ENCODE measurements at places on chromosomes 4 and X.

DNA sequence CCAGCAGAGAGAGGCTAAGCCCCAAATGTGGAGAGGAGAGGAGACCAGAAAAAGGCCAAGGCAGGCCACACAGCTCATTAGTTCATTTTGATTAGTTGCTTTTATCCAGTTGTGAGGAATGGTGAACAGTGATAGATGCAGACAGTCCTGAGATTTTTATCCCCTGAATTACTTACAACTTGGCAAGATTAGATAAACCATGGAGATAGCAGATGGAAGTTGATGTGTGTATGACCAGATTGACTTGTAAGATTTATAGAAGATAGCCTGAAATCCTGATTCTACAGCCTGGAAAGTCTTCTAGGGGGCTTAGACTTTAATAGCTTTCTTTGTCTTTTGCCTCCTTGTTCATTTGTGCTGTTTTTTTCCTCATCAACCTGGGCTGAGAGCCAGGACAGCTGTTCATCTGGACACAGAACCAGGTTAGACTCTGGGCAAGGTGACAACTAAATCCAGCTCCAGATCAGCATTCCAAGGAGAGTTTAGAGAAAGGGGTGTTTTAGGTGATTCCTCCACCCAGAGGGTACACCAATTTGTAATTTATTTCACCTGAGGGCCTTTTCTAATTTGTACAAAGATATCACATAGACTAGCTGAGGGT, 215.5 kb downstream of the SPATA18 start:
- ATAC-seq = no peak

- ATAC-seq = peak; percentile 73
These were observed 53.5 kb downstream of the PLAC1 start for GRCh38 chrX:134604701-134605311.

GRCh38 chr4:71201057-71201456, 137.8 kb upstream of the SLC4A4 start:
- no peak for ATAC-seq

DNA sequence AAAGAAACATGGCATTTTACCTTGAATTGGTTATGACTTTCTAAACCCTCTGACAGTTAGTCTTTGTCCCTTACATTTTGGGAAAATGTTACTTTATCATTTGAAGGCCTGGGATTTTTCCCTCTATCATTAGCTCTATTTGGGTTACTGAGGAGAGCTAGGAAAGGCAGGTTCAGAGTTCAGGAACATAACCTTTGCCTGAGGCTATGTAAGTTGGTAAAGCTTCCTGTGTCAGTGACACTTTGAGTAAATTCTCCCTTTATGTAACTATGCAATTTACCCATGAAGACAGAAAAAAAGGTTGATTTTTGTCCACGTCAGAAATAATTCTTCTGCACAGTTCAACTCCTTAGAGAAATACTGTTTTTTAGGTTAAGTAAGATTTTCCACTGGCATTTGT, 171.8 kb upstream of the NRK start:
- no peak for ATAC-seq

- ATAC-seq = no peak
These were observed 42.3 kb upstream of the CCSER1 start for GRCh38 chr4:90084967-90085295.

DNA sequence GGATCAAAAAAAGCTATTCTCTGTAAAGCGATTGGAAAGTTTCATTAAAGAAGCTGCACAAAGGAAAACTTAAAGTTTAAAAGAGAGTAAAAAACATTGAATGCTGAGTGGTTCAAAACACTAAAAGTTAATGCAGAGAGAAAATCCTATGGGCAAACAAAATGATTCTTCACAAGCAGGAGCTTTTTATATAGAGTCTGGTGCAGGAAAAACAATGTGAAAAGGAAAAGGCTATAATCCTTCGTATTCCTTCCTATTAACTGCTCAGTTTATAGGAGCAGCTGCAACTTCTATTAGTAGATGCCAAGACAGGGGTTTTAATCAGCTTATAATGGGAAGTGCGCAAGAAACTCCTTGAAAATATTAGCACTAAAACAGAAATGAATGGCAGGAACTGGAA, 100.7 kb downstream of the PDGFC start:
- ATAC-seq = no peak

DNA sequence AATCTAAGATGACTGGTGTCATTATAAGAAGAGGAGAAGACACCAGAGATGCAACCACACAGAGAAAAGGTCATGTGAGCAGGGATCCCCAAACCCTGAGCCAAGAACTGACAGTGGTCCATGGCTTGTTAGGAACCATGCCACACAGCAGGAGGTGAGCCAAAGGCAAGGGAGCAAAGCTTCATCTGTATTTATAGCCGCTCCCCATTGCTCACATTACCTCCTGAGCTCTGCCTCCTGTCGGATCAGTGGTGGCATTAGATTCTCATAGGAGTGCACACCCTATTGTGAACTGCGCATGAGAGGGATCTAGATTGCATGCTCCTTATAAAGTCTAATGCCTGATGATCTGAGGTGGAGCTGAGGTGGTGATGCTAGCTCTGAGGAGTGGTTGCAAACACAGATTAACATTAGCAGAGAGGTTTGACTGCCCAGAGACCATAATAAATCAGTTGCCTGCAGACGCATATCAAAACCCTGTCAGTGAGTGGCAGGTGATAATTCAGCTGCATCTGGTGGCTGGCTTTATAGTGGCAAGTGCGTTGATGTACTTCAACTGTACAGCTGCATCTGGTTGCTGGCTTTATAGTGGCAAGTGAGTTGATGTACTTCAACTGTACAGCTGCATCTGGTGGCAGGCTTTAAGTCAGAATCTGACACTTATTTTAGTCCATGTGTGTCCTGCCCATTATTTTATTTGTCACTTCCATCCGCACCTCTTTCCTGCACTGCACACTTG, 19.8 kb upstream of the CXCL2 start:
- ATAC-seq = no peak

DNA sequence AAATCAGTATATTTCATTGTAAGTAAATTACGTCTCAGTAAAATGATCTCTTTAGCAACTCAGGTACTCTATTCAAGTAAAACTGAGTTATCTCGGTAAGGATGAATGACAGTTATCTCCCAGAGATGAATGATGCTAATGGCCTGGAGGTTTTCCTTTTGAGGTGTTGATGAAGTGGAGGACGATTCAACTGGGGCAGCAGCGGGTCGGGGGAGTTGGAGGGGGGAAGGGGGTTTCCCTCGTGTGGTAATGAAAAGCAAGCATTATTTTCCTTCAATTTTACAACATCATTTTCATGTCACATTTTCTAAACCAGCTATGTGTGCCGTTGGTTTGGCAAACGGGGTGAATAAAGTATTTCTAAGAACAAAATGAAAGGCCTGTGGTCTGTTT, 92.4 kb upstream of the ATXN3L start:
- ATAC-seq = no peak

DNA sequence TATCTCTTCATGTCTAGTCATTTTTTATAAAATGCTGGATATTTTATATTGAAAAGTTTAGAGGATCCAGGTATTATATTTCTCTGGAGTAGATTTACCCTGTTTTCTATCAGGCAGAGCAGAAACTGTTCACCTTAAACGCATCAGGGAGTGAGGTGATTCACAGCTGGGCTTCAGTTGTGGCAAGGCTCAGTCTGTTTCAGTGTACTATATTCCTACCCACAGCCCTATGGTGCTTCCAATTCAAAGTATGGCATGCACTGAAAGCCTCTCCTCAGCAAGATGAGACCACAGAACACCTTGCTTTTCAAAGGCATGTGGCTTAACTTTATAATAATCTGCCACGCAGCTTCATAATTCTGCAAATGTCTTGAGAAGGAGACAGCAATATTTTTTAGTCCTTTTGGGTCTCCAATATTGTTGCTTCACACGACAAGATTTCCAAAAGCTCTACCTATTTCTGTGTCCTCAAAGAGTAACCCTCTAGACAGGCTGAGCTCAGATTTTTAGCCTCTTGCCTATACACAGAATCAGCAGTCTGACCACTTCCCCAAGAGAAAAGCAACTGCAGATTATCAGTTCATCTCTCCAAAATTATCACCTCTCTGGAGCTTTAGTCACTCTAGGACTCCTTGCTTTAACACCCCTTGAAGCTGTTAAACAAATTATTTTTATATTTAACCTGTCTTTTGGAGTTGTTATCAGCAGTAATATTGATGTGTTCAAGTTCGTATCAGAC, 24.4 kb downstream of the PRDM5 start:
- ATAC-seq = no peak

DNA sequence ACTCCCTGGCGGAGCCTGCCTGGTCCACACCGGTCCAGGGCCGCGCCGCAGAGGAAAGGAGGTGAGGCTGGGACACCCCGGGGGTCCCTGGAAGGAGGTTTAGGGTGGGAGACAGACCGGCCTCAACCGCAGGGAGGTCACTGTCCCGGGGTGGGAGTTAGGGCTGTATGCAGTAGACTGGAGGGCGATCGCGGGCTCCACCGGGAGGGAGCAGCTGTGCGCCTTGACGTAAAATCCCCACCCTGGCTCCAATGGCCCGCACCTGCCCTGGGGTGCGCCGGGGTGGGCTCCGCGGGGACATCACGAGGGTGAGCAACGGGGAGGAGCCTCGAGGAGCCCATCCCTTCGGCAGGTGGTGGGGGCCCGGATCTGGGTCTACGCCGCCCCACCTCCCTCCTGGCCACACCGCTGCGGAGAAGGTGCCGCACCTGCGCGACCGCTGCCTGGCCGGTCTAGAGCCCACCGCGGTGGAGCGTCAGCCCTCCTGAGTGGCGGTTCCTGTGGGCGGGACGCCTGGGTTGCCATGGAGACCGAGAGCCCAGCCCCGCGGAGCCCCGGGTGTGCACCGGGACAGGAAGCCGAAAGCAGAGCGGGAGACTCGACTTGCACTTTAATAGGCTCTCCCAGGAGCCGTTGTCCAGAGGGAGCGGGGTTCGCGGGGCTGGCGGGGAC, 105.1 kb downstream of the ADRA2C start:
- ATAC-seq = no peak

DNA sequence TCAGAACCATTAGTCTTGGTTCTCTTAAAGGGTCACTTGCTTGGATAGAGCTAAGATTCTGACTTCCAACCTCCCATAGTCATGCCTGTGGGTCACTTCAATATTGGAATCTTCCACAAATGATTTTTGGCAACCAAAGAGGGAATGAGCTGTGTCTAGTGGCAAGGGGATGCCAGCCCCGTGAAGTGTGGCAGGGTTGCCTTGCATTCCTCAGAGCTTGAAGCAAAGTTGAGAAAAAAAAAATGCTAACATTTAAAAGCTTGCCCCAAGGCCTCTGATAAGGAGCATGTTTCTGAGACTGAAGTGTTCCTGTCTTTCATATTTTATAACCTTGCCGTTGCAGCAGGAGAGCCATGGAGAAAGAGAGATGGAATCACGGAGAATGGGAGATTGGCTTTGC, 120.2 kb downstream of the PAPSS1 start:
- peak; percentile 33 for ATAC-seq
